CD4-positive, CD25-positive, alpha-beta regulatory T cell (primary cell): ENCODE measurements at places on chromosomes 12 and 14. TPM values are rescaled to one million over a fixed set of nuclear protein-coding genes. Genes with fewer than 3 reads are reported as not detected.
A peak's percentile ranks its signal among the peaks of the same experiment; 100 is the strongest.

- H3K4me3 ChIP-seq: peak overlapping the region; percentile 67
- DNase-seq: no peak
- peak overlapping the region; percentile 81 for H3K27ac ChIP-seq
- H3K27me3 ChIP-seq: no peaks in the 10 kb centered on the region
- H3K4me1 ChIP-seq: peaks cover 57% of the 10 kb centered on the region
- H3K36me3 ChIP-seq: no peaks in the 10 kb centered on the region
Measured at GRCh38 chr12:49672301-49673217, 34.6 kb downstream of the FMNL3 start.

Gene KSR2
- total RNA-seq: 0.20 TPM

- no peaks in the 10 kb centered on the region for H3K36me3 ChIP-seq
- DNase-seq: no peak
- no peak overlapping the region for H3K27ac ChIP-seq
Measured at GRCh38 chr14:68395604-68396003, 397.3 kb downstream of the ZFP36L1 start.

- H3K4me3 ChIP-seq: peak overlapping the region; percentile 70
- H3K27ac ChIP-seq: peak overlapping the region; percentile 87
- H3K4me1 ChIP-seq: peaks cover 69% of the 10 kb centered on the region
Measured at GRCh38 chr14:89720741-89721729, 233.5 kb downstream of the EFCAB11 start.

GRCh38 chr12:47978598-47978873, 15.1 kb downstream of the TMEM106C start:
- no peak overlapping the region for H3K4me3 ChIP-seq
- no peaks in the 10 kb centered on the region for H3K4me1 ChIP-seq
- no peaks in the 10 kb centered on the region for H3K36me3 ChIP-seq
- no peak for DNase-seq
- H3K27ac ChIP-seq: no peak overlapping the region

DNA sequence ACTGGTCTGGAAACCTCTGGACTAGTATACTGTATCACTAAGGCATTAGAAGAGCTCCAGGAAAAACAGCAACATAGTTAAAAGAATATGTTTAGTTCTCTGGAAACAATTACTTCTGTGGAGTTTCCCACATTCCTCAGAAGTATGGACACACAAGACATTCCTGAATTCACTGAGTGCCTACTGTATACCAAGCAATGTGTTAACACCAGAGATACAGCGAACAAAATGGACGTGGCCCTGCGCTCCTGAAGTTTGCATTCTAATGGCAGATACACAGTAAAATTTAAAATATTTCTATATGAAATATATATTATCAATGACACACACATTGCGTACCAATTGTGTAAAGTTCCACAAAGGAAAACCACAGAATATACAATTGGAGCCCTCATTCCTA, 1.1 kb downstream of the ANGEL1 start:
- peaks cover 23% of the 10 kb centered on the region for H3K4me1 ChIP-seq
- H3K36me3 ChIP-seq: peaks cover 23% of the 10 kb centered on the region
- H3K27me3 ChIP-seq: no peaks in the 10 kb centered on the region
- no peak for DNase-seq
- H3K27ac ChIP-seq: peak overlapping the region; percentile 71

DNA sequence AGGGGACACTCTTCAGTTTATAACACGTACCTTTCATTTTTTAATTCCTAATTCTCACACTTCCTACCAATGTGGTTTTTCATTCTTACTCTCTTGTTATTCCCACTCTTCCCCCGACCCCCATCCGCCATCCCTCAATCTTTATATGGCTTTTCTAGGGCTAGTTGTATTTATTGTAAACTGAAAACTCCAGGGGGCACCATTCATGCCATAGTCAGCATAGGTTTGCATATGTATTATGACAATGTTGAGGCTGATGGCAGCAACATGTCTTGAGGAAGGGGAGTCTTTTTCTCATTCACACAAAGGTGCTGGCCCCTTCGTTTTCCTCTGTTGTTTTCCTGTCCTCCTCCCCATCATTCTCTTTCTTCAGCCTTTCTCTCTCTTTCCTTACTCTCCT, 27.7 kb upstream of the LTA4H start:
- H3K36me3 ChIP-seq: no peaks in the 10 kb centered on the region
- peaks cover 14% of the 10 kb centered on the region for H3K4me1 ChIP-seq
- DNase-seq: peak; percentile 69
- no peak overlapping the region for H3K27ac ChIP-seq
- no peaks in the 10 kb centered on the region for H3K27me3 ChIP-seq
- no peak overlapping the region for H3K4me3 ChIP-seq

- no peak for DNase-seq
- no peaks in the 10 kb centered on the region for H3K27me3 ChIP-seq
- H3K4me1 ChIP-seq: no peaks in the 10 kb centered on the region
- no peak overlapping the region for H3K4me3 ChIP-seq
- peaks cover 55% of the 10 kb centered on the region for H3K36me3 ChIP-seq
Measured at GRCh38 chr14:103495854-103496253, 26.8 kb downstream of the CKB start.

Gene TMEM63C
- 1.2 TPM for total RNA-seq

Gene ABCB9
- total RNA-seq: 5.3 TPM

- peak overlapping the region; percentile 91 for H3K4me3 ChIP-seq
- H3K36me3 ChIP-seq: peaks cover 7% of the 10 kb centered on the region
- H3K27me3 ChIP-seq: no peaks in the 10 kb centered on the region
- peaks cover 46% of the 10 kb centered on the region for H3K4me1 ChIP-seq
Measured at GRCh38 chr14:101808894-101809670, 47.6 kb downstream of the PPP2R5C start.

GRCh38 chr12:8950221-8950527, 729 bp upstream of the M6PR start:
- H3K27ac ChIP-seq: peak overlapping the region; percentile 98
- DNase-seq: no peak
- peaks cover 73% of the 10 kb centered on the region for H3K4me1 ChIP-seq
- peaks cover 12% of the 10 kb centered on the region for H3K36me3 ChIP-seq
- H3K4me3 ChIP-seq: peak overlapping the region; percentile 100
- no peaks in the 10 kb centered on the region for H3K27me3 ChIP-seq

GRCh38 chr14:32304296-32304695, 24.8 kb upstream of the AKAP6 start:
- H3K4me3 ChIP-seq: no peak overlapping the region
- no peak overlapping the region for H3K27ac ChIP-seq
- peaks cover 2% of the 10 kb centered on the region for H3K27me3 ChIP-seq
- DNase-seq: no peak
- H3K4me1 ChIP-seq: no peaks in the 10 kb centered on the region

Gene DEGS2
- not detected for total RNA-seq

Gene L3HYPDH
- 20.6 TPM for total RNA-seq

DNA sequence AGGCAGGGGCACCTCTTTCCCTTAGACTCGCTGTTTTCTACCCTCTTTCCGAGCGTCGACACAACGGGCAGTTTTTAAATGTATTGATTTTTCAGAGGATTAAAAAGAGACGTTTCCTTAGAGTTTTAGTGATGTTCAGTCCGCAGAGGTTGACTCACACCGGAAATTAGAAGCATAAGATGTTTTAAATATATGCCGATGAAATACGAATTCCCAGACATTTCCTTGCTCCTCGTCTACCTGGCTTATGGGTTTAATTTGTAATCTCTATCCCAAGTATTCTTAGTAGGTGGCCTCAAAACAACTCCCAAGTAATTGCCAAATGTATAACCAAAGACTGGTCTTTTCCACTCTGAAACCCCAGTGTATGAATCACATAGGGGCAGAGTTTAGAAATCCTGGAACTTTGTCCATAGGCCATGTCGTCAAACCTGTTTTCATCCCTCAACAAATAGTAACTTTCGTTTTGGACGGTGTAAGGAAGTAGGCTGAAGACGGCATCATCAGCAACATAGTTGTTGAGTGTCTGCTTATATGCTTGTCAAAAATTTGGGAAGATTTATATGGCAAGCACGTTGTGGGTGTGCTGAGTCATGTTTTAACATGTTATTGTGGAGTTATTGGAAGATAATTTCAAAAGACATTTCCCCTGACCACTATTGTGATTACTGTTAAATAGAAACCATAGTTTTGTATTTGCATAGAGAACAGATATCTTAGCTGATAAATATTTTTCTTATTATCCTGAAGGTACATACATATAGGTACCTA, 824 bp downstream of the TBK1 start:
- no peaks in the 10 kb centered on the region for H3K27me3 ChIP-seq
- peak; percentile 54 for DNase-seq
- peaks cover 62% of the 10 kb centered on the region for H3K4me1 ChIP-seq
- H3K4me3 ChIP-seq: peak overlapping the region; percentile 100
- H3K36me3 ChIP-seq: peaks cover 2% of the 10 kb centered on the region

DNA sequence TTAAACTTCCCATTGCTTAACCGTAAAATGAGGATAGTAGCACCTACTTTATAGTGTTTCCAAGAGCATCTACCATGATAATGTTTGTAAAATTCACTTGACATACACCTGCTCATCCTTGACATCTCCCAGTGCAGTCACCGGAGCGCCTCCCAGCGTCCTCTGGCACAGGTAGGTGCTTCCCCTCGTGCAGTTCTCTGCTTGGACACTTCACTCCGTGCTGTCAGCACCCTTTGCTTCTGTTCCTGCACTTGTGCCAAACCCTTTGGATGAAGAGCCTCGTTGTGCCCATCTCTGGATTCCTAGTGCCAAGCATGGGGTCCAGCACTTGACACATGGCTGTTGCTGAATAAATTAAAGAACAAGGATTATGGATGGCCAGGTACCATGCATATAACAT, 28.3 kb downstream of the ETV6 start:
- no peak overlapping the region for H3K4me3 ChIP-seq
- H3K4me1 ChIP-seq: peaks cover 4% of the 10 kb centered on the region
- peaks cover 5% of the 10 kb centered on the region for H3K36me3 ChIP-seq
- H3K27me3 ChIP-seq: no peaks in the 10 kb centered on the region

DNA sequence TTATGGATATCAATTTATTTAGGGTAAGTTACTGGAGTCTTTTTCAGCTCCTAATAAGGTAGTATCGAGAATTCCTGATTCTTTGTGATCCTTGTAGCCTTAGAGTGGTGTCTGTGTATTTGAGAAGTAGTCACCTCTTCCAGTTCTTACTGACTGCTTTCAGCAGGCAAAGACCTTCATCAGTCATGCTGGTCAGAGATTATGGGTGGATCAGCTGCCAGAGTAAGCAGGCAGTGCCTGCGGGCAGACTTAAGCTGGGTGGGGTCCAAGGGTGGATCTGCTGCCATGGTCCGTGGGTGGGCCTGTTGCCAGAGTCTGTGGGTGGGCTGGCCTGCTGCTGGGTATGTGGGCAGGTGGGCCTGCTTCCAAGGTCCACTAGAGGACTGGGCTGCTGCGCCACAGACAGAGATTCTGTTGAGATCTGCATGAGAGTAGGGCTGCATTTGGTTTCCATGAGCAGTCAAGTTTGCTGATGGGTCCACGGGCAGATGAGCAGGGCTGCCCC, 188.7 kb downstream of the ANO2 start:
- H3K4me1 ChIP-seq: no peaks in the 10 kb centered on the region
- peaks cover 5% of the 10 kb centered on the region for H3K27me3 ChIP-seq
- no peak overlapping the region for H3K27ac ChIP-seq
- no peaks in the 10 kb centered on the region for H3K36me3 ChIP-seq
- no peak overlapping the region for H3K4me3 ChIP-seq
- DNase-seq: no peak

DNA sequence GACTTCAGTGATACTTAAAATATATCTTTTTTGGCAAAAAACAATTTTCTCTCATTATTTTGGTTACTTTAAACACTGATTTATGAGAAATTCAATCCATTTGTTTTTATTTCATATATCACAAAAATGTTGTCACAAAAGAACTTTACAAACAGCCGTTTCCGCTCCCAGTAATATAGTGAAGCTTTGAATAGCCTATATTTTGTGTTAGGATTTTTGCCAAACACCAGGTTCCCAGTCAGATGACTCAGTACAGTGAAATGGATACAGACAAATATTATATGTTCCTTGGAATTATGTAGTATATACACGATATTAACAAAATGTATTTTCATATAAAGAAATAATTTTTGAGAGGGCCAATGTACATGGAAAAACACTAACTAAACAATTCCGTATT, 411.1 kb downstream of the CCER1 start:
- no peak overlapping the region for H3K4me3 ChIP-seq
- no peak for DNase-seq
- no peak overlapping the region for H3K27ac ChIP-seq
- no peaks in the 10 kb centered on the region for H3K36me3 ChIP-seq
- no peaks in the 10 kb centered on the region for H3K27me3 ChIP-seq

DNA sequence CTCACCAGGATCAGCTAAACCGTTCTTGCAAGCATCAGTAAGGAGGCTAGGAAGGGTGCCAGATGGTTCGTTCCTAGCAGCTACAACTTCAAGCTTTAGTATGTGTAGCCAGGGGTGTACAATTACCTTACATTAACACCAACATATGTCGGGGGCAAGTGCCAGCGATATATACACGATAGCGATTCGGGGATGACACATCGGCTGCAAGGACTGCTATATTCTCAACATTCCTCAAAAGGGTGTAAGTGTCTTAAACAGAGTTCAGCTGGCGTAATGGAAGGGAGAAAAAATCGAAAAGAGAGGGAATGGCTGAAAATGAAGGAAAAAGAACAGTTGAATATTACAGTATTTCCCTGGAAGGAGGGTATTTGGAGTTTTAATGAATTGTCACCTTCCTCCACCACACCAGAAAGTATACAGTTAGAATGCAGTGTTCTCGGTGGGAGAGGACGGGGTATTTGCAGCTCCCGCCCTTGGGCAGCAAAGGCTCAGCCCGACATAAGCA, 545 bp downstream of the LIMA1 start:
- DNase-seq: no peak
- H3K4me1 ChIP-seq: peaks cover 20% of the 10 kb centered on the region
- no peak overlapping the region for H3K27ac ChIP-seq
- H3K36me3 ChIP-seq: no peaks in the 10 kb centered on the region
- no peaks in the 10 kb centered on the region for H3K27me3 ChIP-seq

GRCh38 chr14:54186821-54187763, 209.7 kb upstream of the CDKN3 start:
- no peak for DNase-seq
- no peaks in the 10 kb centered on the region for H3K36me3 ChIP-seq
- H3K4me1 ChIP-seq: no peaks in the 10 kb centered on the region

Gene SCN8A
- total RNA-seq: 1.1 TPM

DNA sequence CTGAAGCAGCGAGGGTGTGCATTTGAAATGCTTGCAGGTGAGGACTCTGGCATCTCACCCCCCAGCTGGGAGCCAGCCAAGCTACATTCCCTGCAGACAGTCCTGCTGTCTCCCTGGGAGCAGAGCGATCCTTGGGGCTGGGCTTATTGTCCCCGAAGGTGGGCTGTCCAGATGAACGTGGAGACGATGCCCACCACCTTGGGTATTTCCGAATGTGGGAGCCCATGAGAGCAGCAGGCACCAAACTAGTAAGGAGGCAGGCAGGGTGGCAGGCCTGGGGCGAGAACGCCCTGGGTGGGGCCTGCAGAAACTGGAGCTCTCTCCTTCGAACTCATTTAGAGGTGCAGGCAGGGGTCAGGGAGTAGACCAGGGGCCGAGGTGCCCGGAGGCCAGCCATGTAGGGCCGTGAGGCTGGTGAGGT, 18.5 kb downstream of the ZBTB42 start:
- peaks cover 2% of the 10 kb centered on the region for H3K27me3 ChIP-seq
- no peak for DNase-seq
- H3K4me3 ChIP-seq: no peak overlapping the region
- no peak overlapping the region for H3K27ac ChIP-seq

DNA sequence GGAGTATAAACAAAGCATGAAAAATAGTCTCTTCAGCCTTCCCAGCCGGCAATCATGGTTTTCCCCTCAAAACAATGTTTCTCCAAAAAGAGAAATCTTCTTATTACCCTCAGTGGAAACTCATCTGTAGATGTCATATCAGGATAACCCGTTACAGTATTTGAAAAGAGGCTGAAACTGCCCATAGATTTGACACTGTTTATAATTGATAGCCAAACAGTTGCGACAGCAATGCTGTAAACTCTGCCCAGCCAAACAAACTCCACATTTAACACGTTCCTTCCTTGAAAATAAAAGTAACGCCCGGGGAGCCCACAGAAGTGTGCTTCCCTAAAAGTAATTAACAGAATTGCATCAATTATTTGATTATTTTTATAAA, 201.3 kb upstream of the FOXN3 start:
- H3K4me3 ChIP-seq: peak overlapping the region; percentile 100
- no peaks in the 10 kb centered on the region for H3K36me3 ChIP-seq
- no peaks in the 10 kb centered on the region for H3K27me3 ChIP-seq

Gene PCED1B
- total RNA-seq: 64.9 TPM
